ENCODE measurements at places on chromosomes 1 and 21.

GRCh38 chr1:227729881-227730629 is 5.0 kb downstream of the JMJD4 start:
- DNase-seq = peak; percentile 79

DNA sequence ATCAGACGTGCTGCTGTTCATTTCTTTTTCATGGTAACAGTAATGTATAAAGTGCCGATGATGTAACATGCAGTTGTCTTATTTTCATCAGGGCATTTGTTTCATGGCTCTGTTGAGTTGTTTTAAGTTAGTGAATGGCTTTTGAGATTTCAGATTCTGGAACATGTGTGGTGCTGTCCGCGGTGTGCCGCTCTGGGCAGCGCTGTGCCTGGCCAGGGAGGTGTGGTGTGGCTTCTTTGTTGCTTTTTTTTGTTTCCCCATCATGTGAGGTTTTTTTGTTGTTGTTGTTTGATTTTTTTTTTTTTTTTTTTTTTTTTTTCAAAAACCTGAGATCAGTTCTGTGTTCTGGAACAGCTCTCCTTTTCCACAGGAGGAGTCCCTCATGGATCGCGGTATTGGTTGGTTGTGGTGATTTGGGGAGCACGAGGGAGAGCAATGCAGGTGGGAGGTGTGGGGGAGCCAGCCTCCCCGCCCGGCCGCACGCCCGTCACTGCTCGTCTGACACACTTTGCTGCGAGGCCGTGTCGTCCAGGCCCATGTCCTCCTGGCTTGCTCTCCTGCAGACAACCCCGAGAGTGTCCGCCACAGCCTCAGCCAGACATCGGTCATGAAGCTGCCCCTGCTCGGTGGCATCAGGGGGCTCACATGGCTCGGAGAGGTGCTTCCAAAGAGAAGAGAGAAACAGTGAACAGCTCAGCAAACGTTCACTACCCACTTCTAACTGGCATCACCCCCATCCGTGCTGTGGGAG is 33.6 kb downstream of the NTPCR start:
- no peak for DNase-seq

GRCh38 chr1:170668209-170669106 is 4.5 kb downstream of the PRRX1 start:
- DNase-seq = no peak

- DNase-seq = no peak
These were observed 80.9 kb upstream of the ADAMTS5 start for GRCh38 chr21:27047658-27048314.

GRCh38 chr1:101166583-101167120 is 70.2 kb upstream of the S1PR1 start:
- no peak for DNase-seq

DNA sequence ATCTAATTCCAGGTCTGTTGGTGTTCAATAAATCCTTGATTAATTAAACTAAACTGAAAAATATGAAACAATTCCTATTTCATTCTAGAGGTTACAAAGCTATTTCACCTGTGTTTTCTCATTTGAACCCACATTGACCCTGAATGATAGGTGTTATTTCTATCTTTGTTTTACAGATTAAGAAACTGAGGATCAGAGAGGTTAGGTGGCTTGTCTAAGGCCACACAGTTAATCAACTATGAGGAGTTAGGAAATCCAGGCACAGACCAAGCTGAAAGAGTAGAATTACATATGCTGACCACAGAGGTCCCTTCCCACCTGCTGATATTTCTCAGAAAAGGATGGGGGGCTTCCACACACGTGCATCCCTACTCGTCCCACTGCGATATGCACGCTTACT is 487 bp downstream of the PIGR start:
- no peak for DNase-seq

- no peak for DNase-seq
These were observed 36.1 kb downstream of the DNTTIP2 start for GRCh38 chr1:93842750-93843500.

- peak; percentile 56 for DNase-seq
These were observed 32.0 kb downstream of the C1orf21 start for GRCh38 chr1:184418652-184419349.

- no peak for DNase-seq
These were observed 19.5 kb downstream of the ATF3 start for GRCh38 chr1:212628046-212628445.

GRCh38 chr1:217369271-217369981 is 261.5 kb downstream of the GPATCH2 start:
- no peak for DNase-seq

GRCh38 chr1:244735876-244736561 is 83.1 kb downstream of the DESI2 start:
- DNase-seq = no peak

GRCh38 chr1:28392027-28392652 is 22.6 kb downstream of the PHACTR4 start:
- peak; percentile 75 for DNase-seq

- no peak for DNase-seq
These were observed at the start of gene OR2T6 for GRCh38 chr1:248375446-248375845. TSS of gene OR2T6 (plus strand) at chr1:248375746. CDS start at chr1:248387609, 11,863 bp downstream.

GRCh38 chr1:160066829-160067745 is 2.9 kb downstream of the KCNJ10 start:
- no peak for DNase-seq

GRCh38 chr1:107000902-107001301 is 55.6 kb upstream of the PRMT6 start:
- no peak for DNase-seq

- no peak for DNase-seq
These were observed 143.8 kb downstream of the TGFB2 start for GRCh38 chr1:218488986-218489385.

GRCh38 chr1:12480041-12480440 is 138.0 kb downstream of the DHRS3 start:
- no peak for DNase-seq

- DNase-seq = no peak
These were observed 25.5 kb upstream of the ITPKB start for GRCh38 chr1:226764533-226764932.

DNA sequence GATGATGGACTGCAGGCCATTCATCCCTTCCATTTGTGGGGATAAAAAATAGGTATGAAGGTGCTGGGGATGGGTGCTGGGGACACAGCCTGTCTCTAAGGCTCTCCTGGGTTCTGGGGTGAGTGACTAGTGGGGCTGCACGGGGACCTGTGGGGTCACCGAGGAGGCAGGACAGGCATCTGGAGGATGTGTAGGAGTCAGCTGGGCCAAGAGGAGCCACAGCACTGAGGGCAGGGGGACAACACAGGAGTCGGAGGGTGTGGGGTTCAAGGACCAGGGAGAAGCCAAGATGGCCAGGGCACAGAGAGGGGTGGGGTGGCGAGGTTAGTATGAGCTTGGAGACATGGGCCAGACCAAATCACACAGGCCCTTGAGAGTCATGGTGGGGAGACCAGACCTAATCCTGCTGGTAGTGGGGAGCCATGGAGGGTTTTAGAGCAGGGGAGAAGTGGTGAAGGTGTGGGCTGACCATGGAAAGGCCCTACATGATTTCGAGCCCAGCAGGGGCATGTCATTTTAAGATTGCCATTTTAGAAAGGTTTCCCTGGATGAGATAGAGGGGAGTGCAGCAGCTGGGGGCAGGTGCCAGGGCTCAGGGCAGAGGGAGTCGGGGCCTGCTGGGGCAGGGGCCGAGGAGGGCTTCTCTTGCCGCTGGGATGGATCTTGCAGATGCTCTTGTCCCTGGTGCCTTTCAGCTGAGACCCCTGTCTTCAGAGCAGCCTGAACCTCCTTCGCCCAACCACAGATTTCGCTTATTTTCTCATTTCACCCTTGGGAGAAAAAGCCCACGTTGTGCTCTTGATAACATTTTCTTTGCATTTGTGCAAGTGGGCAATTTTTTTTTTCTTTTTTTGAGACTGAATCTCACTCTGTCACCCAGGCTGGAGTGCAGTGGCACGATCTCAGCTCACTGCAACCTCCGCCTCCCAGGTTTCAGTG is 22.7 kb downstream of the SERINC2 start:
- DNase-seq = no peak

Measured in hematopoietic multipotent progenitor cell treated with erythropoietin and hydrocortisone succinate and interleukin-3 and kit ligand, for 4 days (in vitro differentiated cells).